ENCODE measurements at places on chromosomes 5 and 9.

DNA sequence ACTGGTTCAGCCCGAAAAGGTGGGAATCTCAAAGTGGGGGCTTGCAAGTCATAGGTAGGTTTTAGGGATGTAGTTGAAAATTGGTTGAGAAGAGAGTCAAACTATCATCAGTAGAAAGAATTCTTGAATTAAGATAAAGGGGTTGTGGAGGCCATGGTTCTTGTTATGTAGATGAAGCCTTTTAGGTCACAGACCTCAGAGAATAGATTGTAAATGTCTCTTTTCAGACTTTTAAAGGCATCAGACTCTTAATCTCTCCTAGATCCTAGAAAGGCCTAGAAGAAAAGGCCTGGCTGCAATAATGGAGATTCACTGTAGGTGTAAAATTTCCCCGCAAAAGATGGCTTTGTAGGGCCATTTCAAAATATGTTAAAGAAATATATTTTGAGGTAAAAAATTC, 96.4 kb downstream of the PSAT1 start:
- DNase-seq, result no peak

GRCh38 chr5:150142959-150143349, 12.7 kb downstream of the PDGFRB start:
- peak; percentile 36 for DNase-seq

DNA sequence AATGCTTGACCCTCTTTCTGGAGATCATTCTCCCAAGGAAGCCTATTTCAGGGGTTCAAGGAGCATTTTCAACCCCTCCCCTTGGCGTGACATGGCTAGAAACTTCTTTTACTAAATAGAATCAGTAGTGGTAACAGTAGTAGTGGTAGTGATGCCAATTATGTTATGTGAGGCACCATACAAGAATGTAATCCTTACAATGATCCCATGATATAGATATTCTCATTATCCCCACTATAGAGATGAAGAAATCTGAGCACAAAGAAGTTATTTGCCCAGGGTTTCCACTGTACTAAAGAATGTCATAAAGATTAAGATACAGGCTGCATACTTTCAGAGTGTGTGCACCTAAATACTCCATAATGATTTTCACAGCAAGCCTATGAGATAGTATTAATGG, 155.4 kb upstream of the CLINT1 start:
- no peak for DNase-seq

- no peak for DNase-seq
Measured at GRCh38 chr9:126775926-126776325, 28.9 kb upstream of the ZBTB43 start.

GRCh38 chr5:61941637-61942036, 364.4 kb upstream of the KIF2A start:
- DNase-seq, result no peak

DNA sequence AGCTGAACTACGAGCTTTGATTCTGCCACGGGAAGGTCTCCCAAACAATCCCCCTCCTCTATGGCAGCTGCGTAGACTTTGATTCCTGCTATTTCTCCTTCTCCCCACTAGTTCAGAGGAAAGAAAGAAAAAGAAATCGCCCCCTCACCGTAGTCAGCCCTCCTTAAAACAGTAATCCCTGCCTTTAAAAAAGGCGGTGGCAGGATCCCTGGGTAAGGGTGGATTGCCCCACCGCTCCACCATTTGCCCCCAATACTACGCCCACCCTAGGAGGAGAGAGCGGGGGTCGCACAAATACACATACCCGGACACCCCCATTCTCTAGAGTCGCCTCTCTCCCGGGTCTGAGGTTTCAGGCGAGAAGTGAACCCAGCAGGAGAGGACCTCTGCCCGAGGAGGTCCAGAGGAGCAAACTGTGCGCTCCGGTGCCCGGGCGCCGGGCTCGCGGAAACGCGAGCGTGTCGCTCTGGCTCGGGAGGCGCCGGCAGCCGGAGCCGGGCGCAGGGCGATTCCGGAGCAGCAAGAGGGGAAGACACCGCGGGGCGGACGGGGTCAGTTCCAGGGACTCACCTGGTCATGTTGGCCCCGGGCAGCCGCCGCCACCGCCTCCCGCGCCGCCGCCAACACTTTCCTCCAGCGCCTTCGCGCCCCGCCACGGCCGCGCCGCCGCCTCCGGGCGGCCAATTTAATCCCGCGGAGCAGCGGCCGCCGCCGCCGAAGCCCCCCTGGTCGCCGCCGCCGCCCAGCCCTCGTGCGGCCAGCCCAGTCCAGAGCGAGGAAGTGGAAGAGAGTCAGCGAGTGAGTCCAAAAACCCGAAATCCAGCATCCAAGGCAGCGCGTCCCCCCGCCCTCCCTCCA, 1057.7 kb upstream of the DMAC1 start:
- DNase-seq, result peak; percentile 35

GRCh38 chr5:57715296-57715695, 232.7 kb upstream of the ACTBL2 start:
- no peak for DNase-seq

GRCh38 chr5:14672484-14673394, 8.2 kb downstream of the OTULIN start:
- DNase-seq, result no peak

GRCh38 chr5:145991044-145991575, 54.7 kb downstream of the SH3RF2 start:
- DNase-seq, result no peak

DNA sequence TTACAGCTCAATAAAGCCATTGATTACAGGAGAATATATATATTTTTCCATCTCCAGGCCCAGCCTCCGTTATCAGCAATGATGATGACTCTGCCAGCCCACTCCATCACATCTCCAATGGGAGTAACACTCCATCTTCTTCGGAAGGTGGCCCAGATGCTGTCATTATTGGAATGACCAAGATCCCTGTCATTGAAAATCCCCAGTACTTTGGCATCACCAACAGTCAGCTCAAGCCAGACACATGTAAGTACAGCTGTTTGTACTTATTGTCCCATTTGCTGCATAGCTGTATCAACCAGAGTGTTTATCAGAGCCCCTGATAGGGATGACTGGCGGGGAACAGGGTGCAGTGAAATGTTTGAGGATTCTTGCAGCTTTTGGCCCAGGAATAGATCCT, 197.7 kb downstream of the NTRK2 start:
- DNase-seq, result no peak

DNA sequence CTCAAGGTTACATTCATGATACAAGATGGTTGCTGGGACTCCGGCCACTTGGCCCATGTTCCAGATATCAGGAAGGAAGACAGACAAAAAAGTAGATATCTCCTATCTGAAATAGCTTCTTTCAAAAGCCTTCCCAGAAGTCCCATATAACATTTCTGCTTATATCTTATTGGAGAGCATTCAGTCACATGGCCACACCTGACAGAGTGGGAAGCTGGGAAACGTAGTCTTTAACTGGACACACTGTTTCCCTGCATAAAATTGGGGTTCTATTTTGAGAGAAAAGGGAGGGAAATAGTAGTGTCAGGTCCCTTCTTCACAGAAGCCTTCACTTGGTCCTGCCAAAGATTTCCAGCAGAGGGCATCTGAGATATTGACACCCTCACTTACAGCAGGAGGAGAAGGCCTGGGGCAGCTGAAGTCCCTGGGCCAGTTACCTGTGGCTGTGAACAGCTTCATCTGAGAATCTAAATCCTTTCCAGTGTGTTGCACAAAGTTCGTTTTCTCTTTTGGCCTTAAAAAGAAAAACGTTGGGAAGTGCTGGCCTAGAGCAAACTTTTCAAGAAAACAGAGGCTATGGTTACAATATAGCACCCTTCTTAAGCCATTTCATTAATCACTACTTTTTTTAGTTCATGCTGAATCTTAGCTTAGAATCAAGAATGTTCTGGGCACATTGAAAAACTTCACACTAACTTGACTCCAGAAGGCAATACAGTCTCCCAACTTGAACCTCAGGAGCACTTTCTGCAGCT, 33.5 kb downstream of the SPEF2 start:
- DNase-seq, result peak; percentile 46

GRCh38 chr9:124180557-124180956, 77.2 kb upstream of the NEK6 start:
- DNase-seq, result peak; percentile 6

DNA sequence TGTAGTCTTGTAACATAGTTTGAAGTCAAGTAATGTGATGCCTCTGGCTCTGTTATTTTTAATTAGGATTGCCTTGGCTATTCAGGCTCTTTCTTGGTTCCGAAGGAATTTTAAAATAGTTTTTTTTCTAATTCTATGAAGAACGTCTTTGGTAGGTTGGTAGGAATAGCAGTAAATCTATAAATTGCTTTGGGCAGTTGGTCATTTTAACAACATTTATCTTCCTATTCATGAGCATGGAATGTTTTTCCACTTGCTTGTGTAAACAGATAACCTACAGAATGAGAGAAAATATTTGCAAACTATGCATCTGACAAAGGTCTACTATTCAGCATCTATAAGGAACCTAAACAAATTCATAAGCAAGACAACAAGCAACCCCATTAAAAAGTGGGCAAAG, 173.2 kb upstream of the TRPC7 start:
- no peak for DNase-seq

GRCh38 chr5:73973135-73973534, 347.1 kb downstream of the ARHGEF28 start:
- DNase-seq, result no peak

GRCh38 chr5:117143406-117143805, 568.8 kb upstream of the SEMA6A start:
- no peak for DNase-seq

DNA sequence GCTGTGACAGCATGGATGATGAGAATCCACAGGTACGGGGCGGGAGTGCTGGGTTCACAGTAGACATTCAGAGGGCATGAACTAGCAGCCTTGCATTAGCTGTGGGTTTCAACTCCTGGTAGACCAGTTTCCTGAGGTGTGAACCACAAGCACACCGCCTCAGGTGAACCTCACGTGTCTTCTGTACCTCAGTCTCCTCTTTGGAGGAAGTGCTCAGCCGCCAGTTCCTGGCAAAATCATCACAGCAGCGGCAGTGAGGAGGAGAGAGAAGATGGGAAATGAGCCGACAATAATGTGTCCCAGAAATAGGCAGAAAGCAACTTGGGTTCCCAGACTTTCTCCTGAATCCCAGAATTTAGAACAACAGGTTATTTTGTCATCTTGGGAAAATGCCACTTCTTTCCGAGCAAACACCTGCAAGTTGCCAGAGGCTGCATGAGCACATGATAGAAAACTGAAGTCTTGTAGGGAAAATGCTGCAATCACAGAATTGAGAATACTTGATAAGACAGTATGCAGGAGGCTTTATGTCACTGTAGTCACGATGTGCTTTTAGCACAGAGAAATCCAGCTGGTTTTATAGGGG, 258.5 kb downstream of the AOPEP start:
- DNase-seq, result no peak

DNA sequence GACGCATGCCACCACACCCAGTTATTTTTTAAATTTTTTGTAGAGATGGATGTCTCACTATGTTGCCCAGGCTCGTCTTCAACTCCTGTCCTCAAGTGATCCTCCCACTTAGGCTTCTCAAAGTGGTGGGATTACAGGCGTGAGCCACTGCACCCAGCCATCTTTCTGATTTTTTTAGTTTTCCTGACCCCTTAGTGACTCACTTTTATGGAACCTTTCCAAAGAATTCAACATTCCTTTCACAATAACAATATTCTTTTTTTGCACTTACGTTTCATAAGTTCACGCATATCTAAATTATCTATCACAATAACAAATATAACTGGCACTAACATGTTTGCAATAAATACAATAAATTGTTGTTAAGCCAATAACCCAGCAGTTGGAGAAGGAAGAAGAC, 8.5 kb downstream of the ELOVL7 start:
- no peak for DNase-seq

DNA sequence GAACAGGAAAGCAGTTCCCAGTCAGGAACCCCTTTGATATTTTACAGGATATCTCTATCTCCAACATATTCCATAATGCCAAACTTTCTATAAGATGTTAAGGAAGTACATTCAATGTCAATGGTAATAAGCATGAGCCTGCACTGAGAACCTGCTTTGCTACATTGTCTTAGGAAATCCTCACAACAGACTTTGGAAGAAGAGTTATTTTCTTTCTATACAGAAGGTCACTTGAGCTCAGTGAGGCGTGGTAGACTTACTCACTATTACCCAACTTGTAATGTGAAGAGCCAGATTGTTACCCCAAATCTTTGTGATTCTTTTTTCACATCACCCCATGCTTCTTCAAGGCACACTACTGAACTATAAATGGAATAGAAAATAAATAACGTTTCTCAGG, 435.9 kb downstream of the DNAH5 start:
- no peak for DNase-seq

GRCh38 chr9:33164138-33164809, 2.9 kb downstream of the B4GALT1 start:
- DNase-seq, result peak; percentile 52

DNA sequence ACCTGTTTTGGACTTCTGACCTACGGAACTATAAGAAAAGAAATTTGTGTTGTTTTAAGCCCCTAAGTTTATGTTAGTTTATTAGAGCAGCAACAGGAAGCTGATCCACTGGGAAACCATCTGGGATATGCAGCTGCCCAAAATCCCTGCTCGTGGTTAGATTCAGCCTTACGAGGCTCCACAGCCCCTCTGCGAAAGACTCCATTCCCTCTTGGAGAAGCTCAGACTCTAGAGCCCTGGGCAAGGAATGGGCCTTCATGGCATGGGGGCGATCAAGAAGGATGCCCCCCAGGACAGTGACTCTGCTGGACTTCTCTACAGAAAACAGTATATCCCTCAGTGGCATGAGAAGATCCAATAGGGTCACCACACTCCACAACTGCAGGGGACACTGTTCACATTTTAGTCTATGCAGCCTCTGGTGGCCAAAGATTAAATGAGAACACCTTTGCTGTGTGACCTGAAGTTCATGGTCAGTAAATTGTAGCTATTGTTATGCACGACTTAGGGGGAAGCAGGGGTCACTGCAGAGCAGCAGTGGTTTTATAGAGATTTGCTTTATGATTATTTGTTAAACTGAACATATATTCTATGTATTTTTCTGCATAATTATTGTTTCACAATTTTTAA, 21.1 kb downstream of the IRF1 start:
- DNase-seq, result no peak

GRCh38 chr9:130539420-130540223, 39.8 kb upstream of the FUBP3 start:
- DNase-seq, result no peak

- DNase-seq, result no peak
Measured at GRCh38 chr9:135069558-135070197, 17.8 kb upstream of the OLFM1 start.

- no peak for DNase-seq
Measured at GRCh38 chr9:134240361-134240760, 76.0 kb upstream of the RNU6ATAC start.

GRCh38 chr5:120778491-120779484, 314.7 kb downstream of the PRR16 start:
- no peak for DNase-seq

- DNase-seq, result peak; percentile 55
Measured at GRCh38 chr5:89255845-89256463, 373.0 kb upstream of the MEF2C start.

DNA sequence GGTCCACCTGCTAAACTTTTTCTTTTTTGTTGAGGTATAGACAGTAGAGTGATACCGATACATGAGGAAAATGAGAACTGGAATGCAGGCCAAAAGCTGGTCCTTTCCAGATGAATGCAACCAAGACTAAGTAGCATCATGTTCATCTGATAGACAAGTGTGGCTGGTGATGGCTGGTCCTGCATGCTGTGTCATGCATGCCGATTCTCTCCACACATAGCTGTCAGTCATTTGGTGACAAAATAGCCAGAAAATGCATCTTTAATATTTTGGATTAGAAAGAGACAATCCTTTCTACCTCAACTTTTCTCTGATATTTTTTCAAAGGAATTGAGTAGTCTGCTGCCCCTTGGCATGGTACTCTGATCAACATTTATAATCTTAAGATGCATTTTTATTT, 49.9 kb downstream of the ZSWIM6 start:
- no peak for DNase-seq

Data from common myeloid progenitor, CD34-positive (primary cell).